ENCODE measurements at places on chromosomes 11 and 22.

DNA sequence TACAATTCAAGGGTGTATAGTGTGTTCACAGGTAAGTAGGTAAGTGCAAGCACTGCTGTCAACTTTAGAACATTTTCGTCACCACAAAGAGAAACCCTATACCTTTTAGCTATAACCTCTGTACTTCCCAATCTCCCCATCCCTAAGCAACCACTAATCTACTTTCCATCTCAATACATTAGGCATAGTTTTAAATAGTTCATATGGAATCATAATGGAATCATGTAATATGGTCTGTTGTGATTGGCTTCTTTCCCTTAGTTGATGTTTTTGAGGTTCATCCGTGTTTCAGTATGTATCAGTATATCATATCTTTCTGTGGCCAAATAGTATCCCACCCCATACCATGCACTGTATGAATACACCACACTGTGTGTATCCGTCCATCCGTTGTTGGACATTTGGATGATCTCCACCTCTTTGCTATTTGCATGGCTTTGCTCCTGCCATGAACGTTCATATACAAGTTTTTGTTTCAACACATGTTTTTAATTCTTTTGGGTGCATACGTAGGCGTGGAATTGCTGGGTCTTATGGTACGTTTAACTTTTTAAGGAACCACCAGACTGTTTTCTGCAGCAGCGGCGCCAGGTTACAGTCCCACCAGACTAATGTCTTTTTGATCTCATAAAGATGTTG, 27.7 kb upstream of the OPCML start:
- DNase-seq = no peak

DNA sequence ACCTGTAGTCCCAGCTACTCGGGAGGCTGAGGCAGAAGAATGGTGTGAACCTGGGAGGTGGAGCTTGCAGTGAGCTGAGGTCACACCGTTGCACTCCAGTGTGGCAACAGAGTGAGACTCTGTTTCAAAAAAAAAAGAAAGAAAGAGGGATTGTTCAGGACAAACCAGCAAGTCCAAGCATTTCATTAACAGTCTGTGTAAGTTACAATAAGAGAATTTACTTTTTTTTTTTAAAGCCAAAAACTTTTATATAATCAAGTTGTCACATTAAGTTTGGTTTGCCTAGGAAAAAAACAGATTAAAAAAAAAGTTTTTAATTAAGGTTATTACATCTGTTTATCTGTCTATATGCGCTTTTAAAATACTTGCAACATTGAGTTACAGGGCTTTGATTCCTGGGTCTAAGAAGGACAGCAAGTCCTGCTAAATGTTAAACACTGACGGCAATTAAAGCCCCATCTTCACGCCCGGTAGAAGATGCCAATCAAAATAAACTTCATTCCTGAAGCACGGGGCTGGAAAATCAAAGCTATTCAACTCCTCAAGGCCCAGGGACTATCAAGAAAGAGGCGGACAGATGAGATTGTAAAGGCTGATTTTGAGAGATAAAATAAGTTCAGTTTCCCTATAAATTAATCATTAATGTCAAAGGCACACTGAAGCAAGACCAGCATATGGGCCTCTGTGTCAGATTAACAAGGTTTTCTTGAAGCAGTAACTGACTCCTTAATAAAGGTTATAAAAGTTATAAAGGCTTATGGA, 10.7 kb downstream of the TMEM138 start:
- DNase-seq = no peak

- DNase-seq = no peak
Measured at GRCh38 chr11:35875466-35875865, 68.4 kb upstream of the LDLRAD3 start.

- no peak for DNase-seq
Measured at GRCh38 chr11:59923813-59924212, 14.4 kb upstream of the OOSP1 start.

DNA sequence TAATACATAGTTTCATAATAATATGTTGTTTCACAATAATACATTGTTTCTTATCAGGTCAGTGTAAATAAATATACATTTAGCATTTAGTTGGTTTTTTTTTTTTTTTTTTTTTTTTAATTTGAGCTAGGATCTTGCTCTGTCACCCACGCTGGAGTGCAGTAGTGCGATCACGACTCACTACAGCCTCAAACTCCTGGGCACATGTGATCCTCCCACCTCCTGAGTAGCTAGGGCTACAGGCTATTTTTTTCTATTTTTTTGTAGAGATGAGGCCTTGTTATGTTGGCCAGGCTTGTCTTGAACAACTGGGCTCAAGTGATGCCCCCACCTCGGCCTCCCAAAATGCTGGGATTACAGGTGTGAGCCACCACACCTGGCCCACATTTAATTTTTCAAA, 43.5 kb downstream of the MIAT start:
- DNase-seq = no peak

DNA sequence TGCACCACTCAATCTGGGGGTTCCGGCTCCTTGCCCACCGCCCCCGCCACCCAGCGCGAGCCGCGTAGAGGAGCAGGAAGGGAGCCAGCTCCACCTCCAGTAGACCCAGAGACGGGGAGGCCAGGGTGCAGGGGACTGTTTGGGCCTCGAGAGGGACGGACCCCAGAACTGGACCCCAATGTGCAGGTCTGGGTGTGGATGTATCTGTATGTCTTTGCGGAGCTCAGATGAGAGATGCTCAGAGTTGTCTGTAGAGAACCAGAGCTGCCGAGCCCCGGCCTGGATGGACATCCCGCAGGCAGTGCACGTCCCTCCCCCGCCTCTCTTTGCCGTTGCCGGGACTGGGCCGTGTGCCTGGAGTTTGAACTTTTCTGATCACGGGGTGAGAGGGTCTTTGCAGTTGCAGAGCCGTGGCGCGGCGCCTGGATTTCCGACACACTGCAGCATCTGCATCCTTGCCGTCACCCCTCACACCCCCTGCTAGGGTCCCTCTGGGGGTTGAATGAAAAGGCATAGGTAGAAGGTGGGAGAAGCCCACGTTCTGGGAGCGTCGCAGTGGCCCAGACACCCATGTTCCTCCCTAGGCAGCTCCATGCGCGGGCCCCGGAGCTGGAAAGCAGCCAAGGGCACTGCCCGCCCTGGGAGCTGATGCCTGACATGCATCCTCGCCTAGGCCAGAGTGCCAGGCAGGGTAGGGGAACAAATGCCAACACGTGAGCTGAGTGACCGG, 105.2 kb downstream of the KCNQ1 start:
- DNase-seq = no peak

DNA sequence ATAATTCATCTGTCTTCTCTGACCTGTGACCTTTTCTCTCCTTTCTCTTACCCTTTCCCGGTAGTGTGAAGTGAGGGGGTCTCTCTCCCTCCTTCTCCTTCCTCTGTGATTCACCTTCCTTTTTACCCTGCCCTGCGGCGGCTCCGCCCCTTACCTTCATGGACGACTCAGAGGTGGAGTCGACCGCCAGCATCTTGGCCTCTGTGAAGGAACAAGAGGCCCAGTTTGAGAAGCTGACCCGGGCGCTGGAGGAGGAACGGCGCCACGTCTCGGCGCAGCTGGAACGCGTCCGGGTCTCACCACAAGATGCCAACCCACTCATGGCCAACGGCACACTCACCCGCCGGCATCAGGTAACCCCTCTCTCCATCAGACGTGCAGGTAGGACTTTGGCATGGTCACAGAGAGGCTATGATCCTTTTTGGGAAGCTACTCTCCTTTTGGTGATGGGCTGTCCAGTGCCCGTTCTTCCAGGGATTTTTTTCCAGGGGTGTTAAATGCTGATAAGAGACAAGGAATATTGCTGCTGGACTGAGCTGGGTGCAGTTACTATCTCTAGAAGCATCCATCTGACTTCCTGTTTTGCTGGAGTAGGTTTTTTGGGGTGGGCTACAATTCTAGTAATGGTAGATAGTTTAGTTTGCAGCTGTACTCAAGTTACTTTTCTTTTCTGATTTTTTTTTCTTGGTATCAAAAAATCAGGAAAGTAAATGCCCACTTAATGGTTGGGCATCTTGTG, 29.9 kb downstream of the CTNND1 start:
- DNase-seq = no peak

DNA sequence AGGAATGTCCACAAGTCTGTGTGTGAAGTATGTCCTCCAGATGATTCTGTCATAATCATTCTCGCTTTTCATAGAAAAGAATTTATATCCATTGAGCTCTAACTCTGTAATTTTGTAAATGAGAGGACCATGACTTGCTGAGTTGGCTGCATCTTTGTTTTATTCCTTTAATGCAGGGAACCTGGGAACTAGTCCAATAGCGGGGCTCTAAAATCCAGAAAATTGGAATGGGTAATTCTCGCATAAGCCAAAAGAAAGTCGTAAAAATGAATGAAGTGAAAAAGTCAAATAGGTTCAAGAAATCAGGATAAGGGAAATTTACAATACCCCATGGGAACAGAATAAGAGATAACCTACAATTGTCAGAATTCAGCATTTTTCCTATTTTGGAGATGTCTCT, 232.5 kb downstream of the RAB38 start:
- no peak for DNase-seq

DNA sequence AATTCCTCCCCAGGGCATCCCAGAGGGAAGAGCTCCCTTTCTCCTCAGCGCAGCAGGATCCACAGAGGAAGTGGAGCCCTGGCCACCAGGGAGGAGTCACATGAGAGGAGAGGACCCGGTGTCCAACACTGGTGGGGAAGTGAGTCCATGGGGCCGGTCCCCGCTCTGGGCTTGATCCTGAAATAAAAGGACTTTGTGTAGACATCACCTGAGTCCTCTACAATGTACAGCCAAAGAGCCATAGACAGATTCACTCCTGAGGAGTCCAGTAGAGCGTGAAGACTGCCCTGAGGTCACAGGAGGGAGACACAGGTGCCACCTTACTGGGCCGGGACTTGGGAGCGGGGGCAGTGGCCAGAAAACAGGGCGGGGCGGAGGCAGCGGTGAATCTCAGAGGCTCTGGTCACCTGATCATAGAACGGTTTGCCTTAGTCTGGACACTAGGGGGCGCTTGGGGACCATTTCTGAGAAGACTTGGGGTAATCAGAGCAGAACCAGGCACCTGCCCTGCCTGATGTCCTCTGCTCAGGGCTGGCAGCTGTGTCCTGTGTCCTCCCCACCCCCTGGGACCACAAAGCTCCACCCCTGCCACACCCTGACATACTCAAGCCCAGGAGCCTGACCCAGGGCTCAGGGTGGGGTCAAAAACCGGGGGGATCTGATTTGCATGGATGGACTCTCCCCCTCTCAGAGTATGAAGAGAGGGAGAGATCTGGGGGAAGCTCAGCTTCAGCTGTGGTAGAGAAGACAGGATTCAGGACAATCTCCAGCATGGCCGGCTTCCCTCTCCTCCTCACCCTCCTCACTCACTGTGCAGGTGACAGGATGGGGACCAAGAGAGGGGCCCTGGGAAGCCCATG, 112.7 kb downstream of the VPREB1 start:
- peak; percentile 73 for DNase-seq

DNA sequence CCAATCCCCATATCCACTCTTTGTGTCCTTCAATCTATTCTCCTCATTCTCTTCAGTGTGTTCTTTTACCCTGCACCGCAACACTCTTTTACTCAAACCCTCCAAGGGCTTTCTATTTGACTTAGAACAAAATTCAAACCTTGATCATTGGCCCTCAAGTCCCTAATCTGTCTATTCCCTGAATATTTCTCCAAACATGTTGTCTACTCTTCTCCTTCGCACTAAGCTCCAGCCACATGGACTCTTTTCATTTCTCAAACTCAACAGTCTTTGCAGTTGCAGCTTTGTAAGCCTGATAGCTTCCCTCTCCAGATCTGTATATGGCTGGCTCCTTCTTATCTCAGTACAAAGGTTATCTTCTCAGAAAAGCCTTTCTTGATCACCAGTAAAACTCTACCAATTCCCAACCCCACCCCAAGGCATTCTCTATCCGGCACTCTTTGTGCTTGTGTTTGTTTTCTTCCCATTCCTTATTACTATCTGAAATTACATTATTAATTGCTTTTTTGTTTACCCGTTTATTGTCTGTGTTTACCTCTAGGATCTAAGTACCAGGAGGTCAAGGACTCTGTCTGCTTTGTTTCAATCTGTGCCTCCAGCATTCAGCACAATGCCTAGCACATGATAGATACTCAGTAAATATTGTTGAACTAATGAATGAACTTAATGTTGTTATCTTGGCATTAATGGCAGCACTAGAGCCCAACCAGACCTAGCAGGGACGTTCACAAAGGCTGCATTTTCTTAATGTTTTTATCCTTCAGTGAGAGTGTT, 147.4 kb downstream of the BBOX1 start:
- DNase-seq = no peak
